ENCODE measurements at places on chromosomes 1 and 21.

- DNase-seq, result peak; percentile 39
Observed at GRCh38 chr1:62144238-62144831, 50.3 kb upstream of the L1TD1 start.

DNA sequence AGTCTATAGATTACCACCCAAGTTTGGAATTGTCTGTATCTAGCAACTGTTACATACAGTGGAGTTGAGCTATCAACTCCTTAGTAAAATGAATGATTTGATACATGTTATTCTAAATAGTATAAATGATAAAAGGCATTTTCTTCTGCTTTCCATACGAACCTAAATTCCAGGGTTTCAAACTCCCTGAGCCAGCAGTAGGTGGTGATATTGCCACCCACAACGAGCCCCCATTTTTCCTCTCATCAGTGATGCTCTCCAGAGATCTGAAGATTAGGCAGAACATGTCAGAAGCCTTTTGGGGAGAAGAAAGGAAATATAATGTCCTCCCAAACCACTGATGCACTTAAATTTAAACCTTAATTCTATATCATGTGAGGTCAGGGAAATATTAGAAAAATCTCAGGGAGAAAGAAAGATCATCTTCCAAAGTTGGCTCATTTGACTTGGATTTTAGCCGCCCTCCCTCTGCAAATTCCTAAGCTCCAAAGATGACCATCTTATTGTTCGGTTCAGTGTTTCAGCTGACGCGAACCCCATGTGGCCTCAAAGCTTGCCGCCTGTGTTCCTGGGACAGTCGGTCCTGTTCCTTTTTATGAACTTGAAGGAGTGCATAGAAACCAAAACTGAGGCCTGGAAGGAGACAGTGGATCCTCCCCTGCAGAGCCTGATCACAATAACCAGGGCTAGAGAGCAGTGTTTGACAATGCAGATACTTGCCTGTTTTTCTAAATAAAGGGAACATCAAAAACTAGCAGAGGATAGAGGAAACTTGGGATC is 2.3 kb downstream of the EVA1C start:
- no peak for DNase-seq

DNA sequence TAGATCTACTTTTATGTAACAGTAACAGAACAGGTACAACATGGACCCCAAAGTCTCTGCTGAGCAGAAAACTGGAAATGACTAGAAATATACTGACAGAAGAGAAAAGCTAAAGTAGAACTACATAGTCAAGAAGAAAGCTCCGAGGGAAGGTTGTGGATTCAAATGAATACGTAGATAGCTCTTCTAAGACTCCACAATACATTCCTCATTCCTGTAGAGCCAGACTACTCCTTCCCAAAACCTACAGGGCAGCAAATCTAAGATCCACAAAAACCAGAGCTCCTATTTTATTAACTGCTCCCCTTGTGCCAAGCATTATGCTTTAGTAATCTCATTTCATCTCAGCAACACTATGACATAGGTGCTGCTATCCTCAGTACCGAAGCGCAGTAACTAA is 35.2 kb downstream of the ARID4B start:
- DNase-seq, result no peak

GRCh38 chr21:25489673-25490072 is 117.6 kb downstream of the MRPL39 start:
- no peak for DNase-seq

DNA sequence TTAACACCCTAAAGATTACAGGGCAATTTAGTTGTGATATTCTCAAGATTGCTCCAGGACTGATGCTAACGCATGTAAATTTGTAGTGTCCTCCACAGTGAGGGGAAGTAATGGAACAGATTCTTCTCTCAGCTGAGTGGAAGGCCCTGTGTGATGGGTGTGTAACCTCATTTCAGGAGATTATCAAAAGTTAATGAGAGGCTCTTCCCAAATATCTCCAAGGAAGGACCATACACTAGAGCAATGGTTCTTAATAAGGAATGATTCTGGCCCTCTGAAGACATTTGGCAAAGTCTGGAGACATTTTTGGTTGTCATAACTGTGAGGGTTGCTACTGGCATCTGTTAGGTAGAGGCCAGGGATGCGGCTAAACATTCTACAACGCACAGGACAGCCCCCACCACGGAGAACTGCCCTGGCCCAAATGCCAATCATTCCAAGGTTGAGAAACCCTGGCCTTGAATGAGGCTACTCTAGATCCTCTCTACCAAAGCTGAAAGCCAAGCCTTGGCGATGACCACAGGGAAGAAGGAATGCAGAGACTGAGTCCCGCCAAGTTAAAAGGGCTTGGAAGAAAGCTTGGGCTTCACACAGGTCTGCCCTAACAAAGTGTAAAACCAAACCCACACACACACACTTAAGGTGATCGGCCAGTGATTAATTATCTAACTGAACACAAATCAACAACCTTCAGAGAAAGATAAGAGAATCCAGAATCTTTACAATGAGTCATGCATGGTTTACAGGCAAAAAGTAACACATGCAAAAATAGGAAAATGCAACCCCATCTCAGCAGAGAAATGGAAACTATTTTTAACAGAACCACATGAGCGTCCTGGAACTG is 135.8 kb downstream of the SYF2 start:
- no peak for DNase-seq

DNA sequence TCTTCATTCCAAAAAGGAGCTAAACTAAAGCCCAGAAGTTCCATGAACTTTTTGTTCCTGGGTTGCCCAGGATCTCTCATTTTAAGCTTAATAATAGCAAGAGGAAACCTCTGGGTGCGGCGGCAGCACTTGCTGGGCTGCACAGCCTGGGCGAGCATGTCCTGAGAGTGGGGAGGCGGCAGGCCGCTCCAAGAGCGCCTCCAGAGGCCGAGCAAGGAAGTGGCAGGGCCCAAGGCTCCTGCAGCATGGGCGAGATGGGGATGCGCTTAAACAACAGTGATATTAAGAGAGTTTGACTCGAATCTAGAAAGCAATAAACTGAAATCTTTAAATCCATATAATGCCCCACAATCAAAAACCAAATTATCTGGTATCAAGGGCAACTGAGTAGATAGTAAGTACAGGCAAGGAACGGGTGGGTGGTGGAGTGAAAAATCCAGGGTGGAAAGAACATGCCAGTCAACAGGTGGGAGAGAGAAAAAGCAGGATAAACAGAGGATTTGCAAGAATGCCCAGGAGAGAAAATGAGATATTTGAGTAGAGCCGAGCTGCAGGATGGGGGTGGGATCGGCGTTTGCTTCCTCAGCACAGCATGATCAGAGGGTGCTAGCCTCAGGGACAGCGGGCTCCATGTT is 14.1 kb upstream of the TNR start:
- DNase-seq, result peak; percentile 10

All from CD8-positive, alpha-beta T cell (primary cell).